ENCODE measurements at places on chromosomes 11 and 22.

DNA sequence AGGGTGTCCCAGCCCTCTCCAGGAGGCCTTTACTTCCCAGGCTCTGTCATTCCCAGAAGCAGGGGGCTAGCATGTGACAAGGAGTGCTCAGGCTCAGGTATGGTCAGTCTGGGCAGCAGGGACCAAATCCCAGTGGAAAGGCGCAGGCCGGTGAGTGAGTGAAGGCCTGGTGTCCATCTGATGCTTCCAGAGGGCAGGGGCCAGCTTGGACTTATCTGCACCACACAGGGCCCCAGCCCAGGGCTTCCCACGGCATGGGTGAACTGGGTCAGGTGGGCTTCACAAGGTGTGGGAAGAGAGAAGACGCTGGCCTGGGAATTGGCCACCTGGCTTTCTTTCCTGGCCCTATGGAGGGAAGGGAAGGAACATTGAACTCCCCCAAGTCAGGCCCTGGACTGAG, 20.4 kb upstream of the APOBEC3A start:
- no peak for DNase-seq

- no peak for DNase-seq
Observed at GRCh38 chr11:33405834-33406602, 148.8 kb downstream of the HIPK3 start.

GRCh38 chr11:57566905-57567514, 462 bp downstream of the UBE2L6 start:
- no peak for DNase-seq

DNA sequence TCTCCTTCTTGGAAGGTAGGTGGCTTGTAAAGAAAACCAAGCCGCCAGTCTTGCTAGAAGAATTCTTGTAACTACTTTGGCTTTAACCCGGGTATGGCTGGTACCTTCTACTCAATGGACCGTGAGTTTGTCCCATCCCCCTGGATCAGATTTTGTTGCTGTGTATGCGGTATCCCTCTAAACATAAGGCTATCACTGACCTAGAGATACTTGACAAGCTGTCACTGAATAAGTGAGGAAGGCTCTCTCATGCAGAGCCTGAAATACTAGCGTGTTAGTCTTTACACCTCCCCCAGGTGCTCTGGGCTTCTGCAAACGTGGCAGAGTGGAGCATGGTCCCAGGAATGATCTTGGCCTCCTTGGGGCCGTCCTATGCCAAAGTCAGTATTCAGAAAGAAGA, 34.5 kb downstream of the GLB1L2 start:
- DNase-seq, result no peak

- DNase-seq, result no peak
Observed at GRCh38 chr22:48055827-48056226, 1293.4 kb downstream of the TBC1D22A start.

DNA sequence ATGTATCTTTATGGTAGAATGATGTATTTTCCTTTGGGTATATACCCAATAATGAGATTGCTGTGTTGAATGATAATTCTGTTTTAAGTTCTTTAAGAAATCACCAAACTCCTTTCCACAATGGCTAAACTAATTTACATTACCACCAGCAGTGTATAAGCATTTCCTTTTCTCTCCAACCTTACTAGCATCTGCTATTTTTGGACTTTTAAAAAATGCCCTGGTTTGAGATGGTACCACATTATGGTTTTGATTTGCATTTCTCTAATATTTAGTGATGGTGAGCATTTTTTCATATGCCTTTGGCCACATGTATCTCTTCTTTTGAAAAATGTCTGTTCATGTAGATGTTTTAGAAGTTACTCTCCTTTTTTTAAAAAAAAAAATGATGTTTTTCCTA, 142.0 kb downstream of the METTL15 start:
- DNase-seq, result no peak

DNA sequence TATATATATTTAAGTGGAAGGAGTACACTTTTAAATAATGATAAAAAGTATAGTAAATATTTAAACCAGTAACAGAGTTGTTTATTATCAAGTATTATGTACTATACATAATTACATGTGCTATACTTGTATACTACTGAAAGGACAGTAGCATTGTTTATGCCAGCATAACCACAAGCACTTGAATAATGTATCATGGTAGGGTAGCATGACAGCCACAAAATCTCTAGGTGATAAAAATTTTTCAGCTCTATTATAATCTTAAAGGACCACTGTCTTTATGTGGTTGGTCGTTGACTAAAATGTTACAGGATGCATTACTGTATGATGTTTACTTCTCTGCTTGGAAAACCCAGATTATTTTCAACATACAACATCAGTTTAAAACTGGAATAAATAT, 349.2 kb downstream of the CASP12 start:
- DNase-seq, result no peak

- DNase-seq, result peak; percentile 73
Observed at GRCh38 chr11:113267493-113267892, 46.9 kb upstream of the TTC12 start.

DNA sequence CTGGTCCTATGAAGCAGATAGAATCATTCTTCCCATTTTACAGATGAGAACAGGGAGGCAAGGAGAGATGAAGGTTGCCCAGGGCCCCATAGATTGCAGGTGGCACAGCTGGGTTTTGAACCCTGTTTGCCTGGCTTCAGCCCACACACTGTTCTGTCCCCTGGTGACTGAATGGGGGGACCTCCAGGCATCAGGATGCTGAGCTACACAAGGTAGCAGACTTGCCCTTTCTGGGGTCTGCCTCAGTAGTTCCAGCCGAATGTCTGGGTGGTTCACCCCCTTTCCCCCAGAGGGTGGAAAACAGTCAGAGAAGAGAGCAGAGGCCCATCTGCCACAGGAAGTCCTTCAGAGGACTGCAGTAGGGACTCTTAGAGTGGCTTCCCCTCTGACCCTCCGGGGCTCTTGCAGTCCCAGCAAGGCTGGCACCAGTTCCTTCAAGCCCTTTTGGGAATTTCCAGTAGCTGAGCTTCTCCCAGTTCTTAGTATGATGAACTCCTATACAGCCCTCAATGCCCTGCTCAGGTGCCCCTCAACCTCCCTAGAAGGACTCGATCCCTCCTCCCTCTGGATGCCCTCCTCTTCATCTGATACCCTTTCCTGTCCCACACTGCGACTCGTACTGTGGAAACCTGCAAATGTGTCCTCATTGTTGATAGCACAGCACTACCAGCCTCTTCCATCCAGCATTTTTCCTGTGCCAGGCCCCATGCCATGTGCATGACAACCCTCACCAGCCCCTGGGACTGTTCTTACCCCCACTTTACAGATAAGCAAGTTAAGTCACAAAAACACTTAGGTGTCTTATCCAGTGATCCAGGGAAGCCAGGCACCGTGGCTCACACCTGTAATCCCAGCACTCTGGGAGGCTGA, 82.8 kb downstream of the IGLL1 start:
- DNase-seq, result no peak

- DNase-seq, result no peak
Observed at GRCh38 chr22:46783721-46784120, 21.3 kb downstream of the TBC1D22A start.

DNA sequence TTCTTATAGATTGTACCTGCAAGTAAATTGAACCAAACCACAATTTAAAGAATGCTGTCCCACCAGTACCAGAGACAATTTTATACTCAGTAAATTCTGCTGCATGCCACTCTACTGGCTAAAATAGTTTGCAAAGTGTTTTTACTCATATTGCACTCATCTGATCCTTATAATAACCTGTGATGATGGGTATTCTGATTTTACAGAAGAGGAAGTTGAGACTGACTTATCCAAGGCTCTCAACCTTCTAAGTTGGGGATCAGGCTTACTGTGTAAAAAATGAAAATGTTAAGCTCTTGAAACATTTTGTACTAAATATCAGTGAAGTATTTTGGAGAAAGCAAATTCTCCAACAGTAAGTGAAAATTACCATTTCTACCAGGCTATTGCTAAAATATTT, 37.9 kb downstream of the RNF169 start:
- no peak for DNase-seq

DNA sequence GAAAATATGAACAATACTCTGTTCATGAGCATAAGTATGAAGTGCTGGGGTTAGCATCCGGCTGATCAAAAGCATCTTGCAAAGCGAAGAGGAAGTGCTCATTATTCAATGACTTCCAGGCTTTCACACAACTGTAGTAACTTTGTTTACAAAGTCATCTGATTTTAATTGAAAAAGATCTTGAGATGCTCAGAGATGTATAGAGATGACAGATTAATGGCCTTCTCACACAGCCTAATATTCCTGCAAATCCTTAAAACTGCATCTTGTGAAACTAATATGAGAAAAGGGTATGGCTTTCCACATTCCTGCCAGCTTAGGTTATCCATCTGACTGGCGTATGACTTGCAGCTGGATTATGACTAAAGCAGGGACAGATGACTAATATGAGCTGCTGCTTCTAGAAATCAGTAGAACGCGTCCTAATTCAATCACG, 125.4 kb downstream of the CASP12 start:
- no peak for DNase-seq

- DNase-seq, result no peak
Observed at GRCh38 chr11:121651257-121651605, 198.5 kb upstream of the SORL1-AS1 start.

DNA sequence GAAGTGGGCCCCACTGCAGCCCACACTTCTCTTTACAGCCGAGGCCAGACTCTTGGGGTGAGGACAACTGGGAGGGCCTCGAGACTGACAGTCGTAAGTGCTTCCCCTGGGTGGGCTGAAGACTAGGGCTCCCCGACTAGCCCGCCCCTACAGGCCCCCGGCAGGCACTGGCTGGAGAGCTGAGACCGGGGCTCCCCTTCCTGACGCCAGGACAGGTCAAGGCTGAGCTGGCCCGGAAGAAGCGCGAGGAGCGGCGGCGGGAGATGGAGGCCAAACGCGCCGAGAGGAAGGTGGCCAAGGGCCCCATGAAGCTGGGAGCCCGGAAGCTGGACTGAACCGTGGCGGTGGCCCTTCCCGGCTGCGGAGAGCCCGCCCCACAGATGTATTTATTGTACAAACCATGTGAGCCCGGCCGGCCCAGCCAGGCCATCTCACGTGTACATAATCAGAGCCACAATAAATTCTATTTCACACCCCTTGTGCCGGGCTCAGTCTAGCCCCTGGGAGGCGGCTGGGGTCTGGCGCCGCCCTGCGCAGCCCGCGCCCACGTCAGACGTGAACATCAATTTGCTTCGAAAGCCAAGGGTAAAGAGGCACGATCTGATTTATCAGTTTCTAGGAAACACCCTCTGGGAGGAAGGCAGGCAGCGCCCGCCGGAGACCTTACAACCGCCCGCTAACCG, 13.5 kb downstream of the SCYL1 start:
- DNase-seq, result no peak

GRCh38 chr22:45218976-45219375, 21.7 kb downstream of the KIAA0930 start:
- DNase-seq, result no peak

GRCh38 chr11:71452199-71453036, 585 bp upstream of the NADSYN1 start:
- peak; percentile 57 for DNase-seq

DNA sequence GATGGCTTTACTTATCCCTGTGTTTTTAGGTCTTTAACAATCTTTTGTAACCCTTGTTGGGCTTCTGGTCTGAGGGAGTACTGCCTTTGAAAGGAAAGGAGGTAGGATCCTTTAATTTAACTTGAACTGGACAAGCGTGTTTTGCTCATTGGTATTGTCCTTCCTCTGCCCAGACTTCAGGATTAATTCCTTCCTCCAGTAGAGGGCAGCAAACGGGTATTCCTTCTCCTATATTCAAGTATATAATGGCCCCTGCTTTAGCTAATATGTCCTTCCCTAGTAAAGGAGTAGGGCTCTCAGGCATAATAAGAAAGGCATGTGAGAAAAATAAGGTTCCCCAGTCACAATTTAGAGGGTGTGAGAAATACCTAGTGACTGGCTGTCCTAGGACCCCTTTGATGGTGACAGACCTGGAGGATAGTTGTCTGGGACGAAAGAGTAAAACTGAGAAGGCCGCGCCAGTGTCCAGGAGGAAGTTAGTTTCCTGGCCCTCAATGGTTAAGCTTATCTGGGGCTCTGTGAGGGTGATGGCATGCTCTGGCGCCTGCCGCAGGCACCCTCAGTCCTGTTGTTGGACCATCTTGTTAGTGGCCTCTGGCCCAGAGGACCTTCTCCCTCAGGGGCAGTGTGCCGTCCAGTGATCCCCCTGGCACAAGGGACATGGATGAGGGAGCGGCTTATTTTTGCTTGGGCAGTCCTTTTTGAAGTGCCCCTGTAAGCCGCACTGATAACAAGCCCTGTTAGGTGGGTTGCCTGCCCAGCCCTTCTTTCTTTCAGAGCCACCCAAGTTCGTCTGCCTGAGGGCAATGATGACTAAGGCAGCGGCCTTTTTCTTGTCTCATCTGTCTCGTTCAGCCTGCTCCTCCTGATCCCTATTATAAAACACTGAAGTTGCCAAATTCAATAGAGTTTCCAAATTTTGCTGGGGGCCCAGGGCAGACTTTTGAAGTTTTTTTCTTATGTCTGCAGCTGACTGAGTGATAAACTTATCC, 51.8 kb downstream of the C11orf71 start:
- no peak for DNase-seq

DNA sequence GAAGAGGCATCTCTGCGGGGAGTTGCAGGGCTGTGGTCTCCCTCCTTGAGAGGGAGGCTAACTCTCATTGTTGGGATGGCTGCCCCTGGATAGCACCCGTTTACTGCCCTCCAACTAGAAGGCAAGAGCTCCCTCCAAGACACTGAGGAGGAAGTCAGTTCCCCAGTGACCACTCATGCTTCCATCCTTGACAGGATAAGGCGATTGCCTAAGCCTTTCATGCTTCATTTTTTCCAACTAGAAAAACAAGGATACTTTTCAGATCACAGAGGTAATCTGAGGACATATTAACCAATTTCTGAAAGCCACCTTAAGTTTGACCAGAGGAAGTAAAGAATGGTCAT, 186.6 kb downstream of the MAML2 start:
- no peak for DNase-seq

DNA sequence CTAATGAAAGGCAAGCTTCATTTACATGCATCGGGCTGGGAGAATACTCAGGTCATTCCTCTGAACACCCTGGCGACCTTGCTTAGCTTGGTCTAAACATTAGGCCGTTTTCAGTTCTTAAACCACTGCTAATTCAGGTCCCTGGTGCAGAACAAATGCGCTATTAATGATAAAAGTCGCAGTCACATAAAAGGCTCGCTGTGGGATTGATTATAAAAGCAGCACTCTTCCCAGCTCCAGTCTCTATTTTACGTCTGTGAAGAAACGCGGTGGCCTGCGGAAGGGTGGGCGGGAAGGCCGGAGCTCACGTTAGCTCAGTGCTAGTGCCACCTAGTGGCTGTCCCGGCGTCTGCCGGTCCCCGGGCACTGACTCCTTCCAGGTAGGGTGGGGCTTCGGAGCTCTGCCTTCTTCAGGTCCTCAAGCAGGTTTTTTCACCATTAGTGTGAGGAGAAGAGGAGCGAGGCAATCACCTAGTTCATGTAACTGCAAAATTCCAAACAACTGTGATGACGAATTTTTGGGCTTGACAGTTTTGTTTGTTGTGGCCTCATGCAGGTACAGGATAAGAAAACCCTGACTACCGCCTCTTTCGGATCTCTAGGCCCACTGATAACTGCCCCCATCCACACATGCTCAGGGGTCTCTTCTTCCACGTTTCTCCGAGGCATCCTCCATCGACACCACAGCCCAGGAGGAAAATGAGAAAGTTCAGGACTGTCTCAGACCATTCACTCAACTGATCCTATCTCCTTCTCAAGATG, 66.5 kb upstream of the CLMP start:
- peak; percentile 94 for DNase-seq

- DNase-seq, result no peak
Observed at GRCh38 chr11:19218216-19218615, 16.4 kb upstream of the CSRP3 start.

All from dorsolateral prefrontal cortex (tissue), 122 donors.